ENCODE measurements at places on chromosomes 2 and 18. TPM values are rescaled to one million over a fixed set of nuclear protein-coding genes. Genes with fewer than 3 reads are reported as not detected.

ETAA1 gene
- total RNA-seq = 4.8 TPM

NETO1 gene
- 0.83 TPM for total RNA-seq

MIB1 gene
- total RNA-seq = 29.0 TPM

CROCC2 gene
- not detected for total RNA-seq

CFAP53 gene
- 0.48 TPM for total RNA-seq

SOX11 gene
- 2.8 TPM for total RNA-seq

RESP18 gene
- total RNA-seq = not detected

MC5R gene
- total RNA-seq = not detected

CCDC121 gene
- 3.5 TPM for total RNA-seq

ALLC gene
- total RNA-seq = not detected

SH3RF3 gene
- 11.2 TPM for total RNA-seq

SERPINB4 gene
- not detected for total RNA-seq

DNA sequence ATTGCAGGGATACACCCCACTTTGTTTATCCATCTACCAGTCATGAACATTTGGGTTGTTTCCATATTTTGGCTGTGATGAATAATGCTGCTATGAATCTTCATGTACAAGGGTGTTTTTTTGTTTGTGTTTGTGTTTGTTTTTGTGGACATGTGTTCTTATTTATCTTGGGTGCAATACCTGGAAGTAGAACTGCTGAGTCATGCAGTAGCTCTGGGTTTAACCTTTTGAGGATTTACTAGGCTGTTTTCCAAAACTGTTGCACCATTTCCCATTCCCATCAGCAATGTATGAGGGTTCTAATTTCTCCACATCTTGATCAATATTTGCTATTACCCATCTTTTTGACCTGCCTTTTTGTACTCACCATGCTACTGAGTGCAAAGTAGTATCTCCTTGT is 140.0 kb upstream of the CYP1B1 start:
- DNase-seq = no peak

DNA sequence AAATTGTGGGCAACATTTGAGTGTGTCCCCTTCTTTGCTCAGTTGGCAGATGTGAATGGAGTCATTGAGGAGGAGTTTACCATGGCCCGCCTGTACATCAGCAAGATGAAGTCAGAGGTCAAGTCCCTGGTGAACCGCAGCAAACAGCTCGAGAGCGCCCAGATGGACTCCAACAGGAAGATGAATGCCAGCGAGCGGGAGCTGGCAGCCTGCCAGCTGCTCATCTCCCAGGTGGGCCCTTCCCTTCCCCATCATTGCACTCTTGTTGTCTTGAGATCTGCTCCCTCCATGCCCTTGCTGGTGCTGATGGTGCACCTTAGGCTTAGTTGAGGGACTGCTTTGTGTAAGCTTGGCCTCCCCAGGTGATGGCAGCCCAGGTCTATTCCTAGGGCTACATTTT is 47.5 kb upstream of the LYPD6B start:
- DNase-seq = no peak

DNA sequence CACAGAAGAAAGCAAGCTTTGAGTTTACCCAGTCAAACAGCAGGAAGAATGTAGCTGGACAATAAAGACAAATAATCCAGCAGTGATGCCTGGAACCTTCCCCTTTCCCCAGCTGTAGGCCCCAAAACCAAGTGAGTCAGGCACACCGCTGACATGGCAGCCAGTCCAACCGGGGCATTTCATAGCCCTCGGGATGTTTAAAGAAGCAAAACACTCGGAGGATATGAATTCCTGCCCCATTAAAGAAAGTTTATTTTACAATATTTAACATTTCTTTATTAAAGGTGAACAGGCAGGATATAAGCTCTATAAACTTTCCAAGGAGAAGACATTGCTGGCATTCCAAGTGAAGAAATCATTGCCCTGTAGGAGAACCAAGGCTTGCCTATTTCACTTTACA is 507.6 kb upstream of the TNP1 start:
- no peak for DNase-seq

- DNase-seq = no peak
Measured at GRCh38 chr2:120902592-120902991, 166.9 kb downstream of the GLI2 start.

DNA sequence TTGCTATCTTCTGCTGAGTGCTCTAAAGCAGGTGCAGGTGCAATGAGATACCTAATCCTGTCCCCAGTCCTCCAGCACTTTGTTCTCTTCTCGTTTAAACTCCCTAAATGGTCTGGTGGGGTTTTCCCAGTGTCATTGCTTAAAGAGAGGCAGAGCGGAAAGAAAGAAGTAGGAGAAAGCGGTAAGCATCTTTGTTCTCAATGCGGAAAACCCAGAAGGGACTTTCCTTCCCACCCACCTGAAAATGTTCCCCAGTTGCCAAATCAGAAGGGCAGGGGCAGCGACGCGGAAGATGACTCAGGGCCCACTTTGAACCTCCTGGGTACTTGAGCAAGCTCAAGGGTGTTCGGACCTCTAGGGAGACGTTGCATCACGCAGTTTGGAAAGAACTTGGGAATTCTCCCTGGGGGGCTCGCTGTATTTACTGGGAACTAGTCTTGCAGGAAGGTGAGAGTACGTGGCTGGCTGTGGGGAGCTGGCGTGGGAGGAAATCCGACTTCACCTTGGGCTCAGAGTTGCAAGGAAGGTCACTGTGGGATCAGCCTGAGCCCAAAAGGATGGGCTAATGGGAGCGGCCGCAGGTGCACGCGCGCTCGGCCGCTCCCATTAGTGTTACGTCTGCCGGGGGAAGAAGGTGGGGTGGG is 589 bp upstream of the SGPP2 start:
- DNase-seq = no peak

DNA sequence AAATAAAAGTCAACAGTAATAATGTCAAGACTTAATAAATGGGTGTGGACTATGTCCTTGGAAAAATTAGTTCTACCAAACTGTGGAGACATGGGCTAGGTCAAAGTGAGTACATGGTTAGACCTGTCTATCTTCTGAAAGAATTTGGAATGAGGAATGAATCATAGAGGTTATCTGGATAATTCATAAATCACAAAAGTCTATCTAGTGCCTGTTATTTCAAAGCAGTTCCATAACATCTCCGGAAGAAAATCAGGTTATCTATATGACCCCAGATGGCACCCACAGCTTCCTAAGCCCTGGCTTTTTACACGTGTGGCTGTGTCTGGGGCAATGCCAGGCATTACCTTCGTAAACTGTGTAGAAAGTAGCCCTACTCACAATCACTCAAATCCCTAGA is 272.0 kb downstream of the ETAA1 start:
- no peak for DNase-seq

GRCh38 chr18:49524951-49525350 is 36.9 kb upstream of the LIPG start:
- no peak for DNase-seq

GRCh38 chr18:12973562-12974213 is 17.5 kb upstream of the CEP192 start:
- no peak for DNase-seq

GRCh38 chr2:51149725-51150124 is 117.8 kb upstream of the NRXN1 start:
- DNase-seq = no peak

DNA sequence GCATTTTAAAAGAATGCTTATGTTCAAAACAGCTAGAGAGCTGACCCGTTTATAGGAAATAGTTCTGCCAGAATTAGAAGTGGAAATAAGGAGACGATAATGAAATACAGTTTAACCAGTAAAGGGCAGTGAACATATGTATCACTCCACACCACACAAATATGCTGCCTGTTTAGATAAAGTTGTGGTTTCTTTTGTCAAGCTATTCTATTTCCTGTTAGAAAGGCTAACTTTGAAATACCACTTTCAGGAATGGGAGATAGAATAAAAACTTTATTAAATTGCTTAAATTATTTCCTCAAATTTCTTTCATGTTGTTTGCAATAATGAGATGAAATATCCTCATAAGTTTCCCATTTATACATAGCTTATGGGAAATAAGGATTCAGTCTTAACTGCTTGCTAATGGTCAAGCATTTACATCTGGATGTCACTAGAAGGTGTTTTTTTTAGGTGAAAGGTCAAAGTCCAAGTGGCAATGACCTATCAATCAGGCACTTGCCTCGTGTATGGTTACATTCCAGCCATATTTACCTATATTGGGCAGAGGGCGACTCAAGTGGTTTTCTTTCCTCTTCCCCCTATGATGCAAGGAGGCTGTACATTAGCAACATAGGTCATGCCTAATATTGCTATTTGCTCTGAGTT is 148.9 kb downstream of the ZEB2 start:
- DNase-seq = no peak

GRCh38 chr2:10592652-10593051 is 97.1 kb downstream of the NOL10 start:
- DNase-seq = no peak

- no peak for DNase-seq
Measured at GRCh38 chr2:43267381-43267780, 41.0 kb upstream of the ZFP36L2 start.
